Left cardiac atrium (tissue), 4 donors: ENCODE measurements at places on chromosomes 6 and 20. TPM values are rescaled to one million over a fixed set of nuclear protein-coding genes. Genes with fewer than 3 reads are reported as not detected.

CLVS2 gene
- 0.03 TPM for total RNA-seq

GSTA1 gene
- not detected for total RNA-seq

FAM184A gene
- 3.9 TPM for total RNA-seq

RCAN2 gene
- 112 TPM for total RNA-seq

TRIM10 gene
- total RNA-seq = not detected

GLP1R gene
- total RNA-seq = 10.3 TPM

KCNK16 gene
- total RNA-seq = not detected

C6orf52 gene
- not detected for total RNA-seq

NRSN1 gene
- not detected for total RNA-seq

PGC gene
- total RNA-seq = not detected

NSFL1C gene
- total RNA-seq = 48.8 TPM

GTSF1L gene
- not detected for total RNA-seq

PNLDC1 gene
- total RNA-seq = 0.47 TPM

SLC32A1 gene
- not detected for total RNA-seq

TRIM38 gene
- 5.3 TPM for total RNA-seq

LAMA5 gene
- 113 TPM for total RNA-seq

NQO2 gene
- 46.2 TPM for total RNA-seq

FRMD1 gene
- total RNA-seq = 0.79 TPM

TM9SF4 gene
- 31.2 TPM for total RNA-seq

CST9L gene
- total RNA-seq = not detected

DYNLT1 gene
- 73.6 TPM for total RNA-seq

LINC00237 gene
- total RNA-seq = not detected

LY6G6D gene
- total RNA-seq = not detected

CLPSL1 gene
- total RNA-seq = not detected

HLA-DQA2 gene
- 1.1 TPM for total RNA-seq

EBF4 gene
- total RNA-seq = 4.4 TPM

FNDC11 gene
- 0.08 TPM for total RNA-seq

TRIM15 gene
- not detected for total RNA-seq

IL17A gene
- total RNA-seq = not detected

ANKEF1 gene
- 2.3 TPM for total RNA-seq

HLA-DPA1 gene
- 54.1 TPM for total RNA-seq

HLA-DMB gene
- 15.8 TPM for total RNA-seq

PTK6 gene
- total RNA-seq = not detected

PRPH2 gene
- 1.1 TPM for total RNA-seq

ELOVL2 gene
- 2.3 TPM for total RNA-seq

ATP6V1G2 gene
- 2.7 TPM for total RNA-seq

ECT2L gene
- 2.8 TPM for total RNA-seq

SSTR4 gene
- total RNA-seq = not detected

PHACTR3 gene
- 6.9 TPM for total RNA-seq

TBCC gene
- total RNA-seq = 13.0 TPM

LBP gene
- total RNA-seq = 9.0 TPM

PACRG gene
- 3.2 TPM for total RNA-seq

FLRT3 gene
- 3.1 TPM for total RNA-seq

GDAP1L1 gene
- total RNA-seq = 0.21 TPM

BPIFB2 gene
- not detected for total RNA-seq

SLC22A2 gene
- total RNA-seq = not detected

SMPD2 gene
- 5.7 TPM for total RNA-seq

XKR7 gene
- not detected for total RNA-seq

GPSM3 gene
- total RNA-seq = 15.8 TPM

BTN2A1 gene
- total RNA-seq = 19.1 TPM

ENPP1 gene
- total RNA-seq = 3.9 TPM

CYP39A1 gene
- total RNA-seq = 5.4 TPM

FAM209A gene
- total RNA-seq = not detected

MOCS1 gene
- 29.4 TPM for total RNA-seq

TP53TG5 gene
- total RNA-seq = 0.68 TPM
